Fibroblast of gingiva (primary cell): ENCODE measurements at places on chromosomes 2 and 18.
A peak's percentile ranks its signal among the peaks of the same experiment; 100 is the strongest.

DNA sequence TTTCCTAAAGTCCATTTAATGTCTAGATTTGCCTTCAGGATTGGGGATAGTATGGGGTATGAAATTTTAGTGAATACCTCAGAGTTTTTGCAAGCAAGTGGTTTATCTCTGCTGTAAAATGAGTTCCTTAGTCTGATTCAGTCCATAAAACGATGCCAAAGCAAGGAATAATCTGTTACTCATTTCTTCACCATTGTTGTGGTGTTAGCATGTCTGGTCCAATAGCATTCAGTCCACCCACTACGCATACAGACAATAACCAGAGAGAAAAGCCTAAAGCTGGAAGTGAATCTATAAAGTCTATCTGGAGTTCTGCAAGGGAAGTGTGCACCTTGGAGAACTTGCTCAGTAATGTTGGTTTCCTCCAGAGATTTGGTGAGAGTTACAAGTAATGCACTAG, 12.9 kb upstream of the DPP4 start:
- no peak for DNase-seq

DNA sequence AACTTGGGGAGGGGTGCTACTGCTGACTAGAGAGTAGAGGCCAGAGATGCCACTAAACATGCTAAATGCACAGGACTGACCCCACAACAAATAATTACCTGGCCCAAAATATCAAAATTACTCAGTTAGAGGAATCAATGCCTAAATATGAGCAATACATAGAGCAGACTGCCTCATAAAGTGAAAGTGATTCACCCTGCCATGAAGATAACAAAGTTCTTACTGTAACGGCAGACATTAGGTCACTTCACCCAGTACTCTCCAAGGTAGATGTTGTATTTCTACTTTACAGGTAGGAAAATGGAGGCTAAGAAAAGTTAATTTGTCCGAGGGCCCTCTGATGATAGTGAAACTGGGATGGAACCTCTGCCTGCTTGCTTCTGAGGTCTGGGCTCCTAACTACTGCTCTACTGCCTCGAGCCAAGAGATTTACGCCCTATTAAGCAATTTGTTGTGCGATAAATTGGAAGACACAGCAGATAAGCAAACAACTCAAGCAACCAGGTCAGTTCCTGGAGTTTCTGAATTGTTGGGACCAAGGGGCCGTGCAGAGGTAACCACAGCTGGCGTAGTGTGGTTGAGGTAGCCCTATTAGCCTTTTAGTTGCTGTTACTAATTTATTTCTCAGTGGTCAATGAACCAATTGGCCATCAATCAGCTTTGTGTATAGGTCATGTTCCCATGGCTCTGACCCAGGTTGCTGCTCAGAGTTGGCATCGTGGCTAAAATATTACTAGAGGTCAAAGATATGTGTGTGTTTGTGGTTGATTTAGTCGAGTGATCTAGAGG, 4.8 kb downstream of the DHRS9 start:
- no peak for DNase-seq

- DNase-seq = no peak
Observed at GRCh38 chr2:11540996-11541692, 7.3 kb downstream of the GREB1 start.

- DNase-seq = peak; percentile 59
Observed at GRCh38 chr2:61017556-61018317, at the start of the genes PEX13 and PUS10. TSS of gene PEX13 (plus strand) at chr2:61017720. CDS start at chr2:61017760, 40 bp downstream. TSS of gene PUS10 (minus strand) at chr2:61018255. CDS start at chr2:61011890, 6,365 bp downstream.

GRCh38 chr2:218980735-218981389, 4.1 kb downstream of the FEV start:
- no peak for DNase-seq

DNA sequence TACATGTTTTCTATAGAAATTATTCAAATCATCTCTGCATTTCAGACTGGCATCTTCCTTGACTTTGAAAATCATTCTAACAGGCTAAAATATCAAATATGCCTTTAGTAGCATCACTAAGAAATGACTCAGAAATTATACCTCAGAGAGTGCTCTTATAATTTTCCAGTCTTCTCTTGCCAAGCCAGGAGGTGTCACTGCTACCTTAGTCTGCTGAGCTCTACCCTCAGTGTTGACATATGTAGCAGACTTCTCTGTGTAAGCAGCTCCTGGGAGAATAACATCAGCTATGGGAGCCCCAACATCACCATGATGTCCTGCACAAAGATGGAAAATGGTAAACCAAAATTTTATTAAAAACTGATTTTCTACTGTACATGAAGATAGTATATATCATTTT, 31.6 kb downstream of the NDUFS1 start:
- no peak for DNase-seq

GRCh38 chr2:41736105-41736567, 311.7 kb upstream of the PKDCC start:
- no peak for DNase-seq

DNA sequence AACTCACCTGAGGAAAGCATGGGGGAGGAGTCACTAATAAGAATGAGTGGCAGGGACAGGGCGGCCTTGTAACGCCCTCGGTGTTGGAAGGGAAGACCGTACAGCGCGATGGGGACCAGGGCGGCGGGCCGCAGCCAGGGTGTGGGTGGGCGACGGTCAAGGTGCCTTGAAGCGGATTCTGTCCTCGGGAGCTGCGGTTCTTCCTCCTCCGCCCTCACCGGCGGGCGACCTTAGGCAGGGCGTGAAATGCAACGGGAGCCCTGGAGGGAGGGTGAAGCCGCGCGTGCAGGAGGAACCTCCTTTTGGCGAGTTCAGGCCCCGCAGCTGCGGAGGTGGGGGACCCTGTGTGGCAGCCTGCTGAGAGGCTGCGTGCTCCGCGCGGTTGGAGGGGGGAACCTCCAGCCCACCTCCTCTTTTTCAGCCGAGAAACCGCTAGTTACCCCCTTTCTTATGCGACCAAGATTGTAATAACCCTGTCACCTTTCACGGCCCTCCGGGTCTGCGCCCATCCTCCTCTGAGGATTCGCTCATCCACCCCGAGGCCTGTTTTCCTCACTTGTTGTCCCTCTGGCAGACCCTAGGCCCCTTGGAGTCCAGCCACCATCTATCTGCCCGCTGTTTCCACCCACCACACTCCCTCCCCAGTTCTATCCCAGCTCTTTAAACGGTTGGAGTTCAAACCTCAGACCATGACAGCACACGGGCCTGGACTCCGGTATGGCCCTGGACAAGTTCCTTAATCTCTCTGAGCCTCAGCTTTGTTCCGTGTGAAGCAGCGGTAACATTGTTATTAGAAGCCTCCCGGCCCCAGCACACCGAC, 823 bp upstream of the RNU2-63P start:
- DNase-seq = no peak

GRCh38 chr18:34957119-34957863, 83.9 kb upstream of the MAPRE2 start:
- no peak for DNase-seq

- DNase-seq = peak; percentile 51
Observed at GRCh38 chr2:69111076-69111475, 98.1 kb downstream of the ANTXR1 start.

DNA sequence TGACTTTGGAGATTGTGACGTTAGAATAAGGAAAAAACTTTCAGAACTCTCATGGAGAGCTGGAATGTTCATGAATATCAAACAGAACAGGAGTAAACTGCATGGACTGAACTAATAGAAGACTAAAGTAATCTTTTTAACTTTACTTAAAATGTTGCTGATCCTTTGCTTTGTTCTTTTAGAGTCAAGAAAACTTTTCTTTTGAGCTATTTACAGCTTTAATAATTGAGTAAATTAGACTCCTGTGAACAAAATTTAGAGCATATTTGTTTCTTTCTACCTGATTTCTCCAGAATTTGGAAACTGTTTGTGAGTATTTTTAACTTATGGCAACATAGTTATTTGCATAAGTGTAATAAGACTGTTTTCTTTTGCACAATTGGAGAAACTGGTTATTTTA, 146.3 kb downstream of the CDCA7 start:
- DNase-seq = no peak

- DNase-seq = no peak
Observed at GRCh38 chr18:78527984-78528383, 451.6 kb upstream of the SALL3 start.

DNA sequence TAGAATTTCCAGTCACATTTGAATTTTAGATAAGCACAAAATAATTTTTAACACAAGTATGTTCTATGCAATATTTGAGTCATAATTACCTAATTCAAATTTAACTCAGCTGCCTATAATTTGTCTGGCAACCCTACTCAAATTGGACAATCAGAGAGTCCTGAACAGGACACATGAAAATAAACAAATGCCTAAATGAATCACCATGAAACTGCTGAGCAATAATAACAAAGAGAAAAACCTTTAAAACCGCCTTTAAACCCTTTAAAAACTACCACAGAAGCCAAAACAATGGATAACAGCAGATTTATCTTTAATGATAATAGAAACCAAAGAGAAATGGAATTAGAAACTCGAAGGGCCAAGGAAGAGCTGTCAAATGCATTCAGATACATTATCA, 39.5 kb downstream of the ARL4C start:
- peak; percentile 81 for DNase-seq

- peak; percentile 66 for DNase-seq
Observed at GRCh38 chr2:218396688-218397462, 2.8 kb upstream of the CTDSP1 start.

GRCh38 chr2:123502931-123503330, 522.2 kb upstream of the CNTNAP5 start:
- DNase-seq = peak; percentile 3

GRCh38 chr2:62415518-62415917, 90.5 kb downstream of the TMEM17 start:
- DNase-seq = no peak

DNA sequence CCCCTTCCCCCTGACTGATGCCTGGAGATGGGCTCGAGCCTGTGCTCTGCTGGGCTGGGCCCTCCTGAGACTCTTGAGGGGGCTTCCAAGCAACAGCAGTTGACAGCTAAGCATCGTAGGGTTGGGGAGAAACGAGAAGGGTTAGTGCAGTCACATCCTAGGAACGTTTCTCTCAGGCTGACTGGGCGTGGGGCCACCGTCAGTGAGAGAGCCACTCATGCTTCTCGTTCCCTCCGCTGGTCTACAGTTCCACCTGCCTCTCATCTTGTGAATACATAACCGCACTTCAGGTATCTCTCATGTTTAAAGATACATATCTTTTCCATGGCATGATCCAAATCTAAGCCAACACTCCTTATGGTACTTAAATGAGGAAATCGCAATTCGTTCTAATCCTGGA, 66.4 kb downstream of the TRAPPC12 start:
- no peak for DNase-seq

- peak; percentile 7 for DNase-seq
Observed at GRCh38 chr2:102839668-102840388, 78.0 kb downstream of the TMEM182 start.

DNA sequence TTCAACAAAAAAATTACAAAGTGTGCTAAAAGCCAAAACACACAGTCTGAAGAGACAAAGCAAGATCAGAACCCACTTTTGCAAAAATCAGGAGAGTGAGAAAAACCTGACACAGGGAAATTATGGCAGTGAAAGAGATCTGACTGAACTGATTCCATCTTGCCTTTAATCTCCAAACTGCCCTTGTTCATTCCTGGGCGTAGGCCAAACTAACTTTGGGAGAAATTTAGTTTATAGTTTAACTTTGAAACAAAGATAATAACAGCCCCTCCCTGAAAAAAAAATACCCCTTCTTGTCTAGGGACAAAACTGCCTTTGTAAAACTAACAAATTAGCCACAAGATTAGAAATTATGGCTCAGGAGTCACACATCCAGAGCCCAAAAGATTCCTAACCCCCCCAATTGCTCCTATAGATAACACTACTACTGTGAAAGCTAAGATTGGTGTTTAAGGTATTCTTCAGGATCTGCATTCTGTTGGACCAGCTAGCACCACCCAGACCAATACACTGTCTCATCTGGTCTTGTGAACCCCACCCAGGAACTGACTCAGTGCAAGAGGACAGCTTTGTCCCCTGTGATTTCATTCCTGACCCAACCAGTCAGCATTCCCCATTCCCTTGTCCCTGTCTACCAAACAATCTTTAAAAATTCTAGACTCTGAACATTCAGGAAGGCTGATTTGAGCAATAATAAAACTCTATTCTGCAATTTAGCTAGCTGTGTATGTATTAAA, 226.1 kb upstream of the SH3BP4 start:
- DNase-seq = no peak

DNA sequence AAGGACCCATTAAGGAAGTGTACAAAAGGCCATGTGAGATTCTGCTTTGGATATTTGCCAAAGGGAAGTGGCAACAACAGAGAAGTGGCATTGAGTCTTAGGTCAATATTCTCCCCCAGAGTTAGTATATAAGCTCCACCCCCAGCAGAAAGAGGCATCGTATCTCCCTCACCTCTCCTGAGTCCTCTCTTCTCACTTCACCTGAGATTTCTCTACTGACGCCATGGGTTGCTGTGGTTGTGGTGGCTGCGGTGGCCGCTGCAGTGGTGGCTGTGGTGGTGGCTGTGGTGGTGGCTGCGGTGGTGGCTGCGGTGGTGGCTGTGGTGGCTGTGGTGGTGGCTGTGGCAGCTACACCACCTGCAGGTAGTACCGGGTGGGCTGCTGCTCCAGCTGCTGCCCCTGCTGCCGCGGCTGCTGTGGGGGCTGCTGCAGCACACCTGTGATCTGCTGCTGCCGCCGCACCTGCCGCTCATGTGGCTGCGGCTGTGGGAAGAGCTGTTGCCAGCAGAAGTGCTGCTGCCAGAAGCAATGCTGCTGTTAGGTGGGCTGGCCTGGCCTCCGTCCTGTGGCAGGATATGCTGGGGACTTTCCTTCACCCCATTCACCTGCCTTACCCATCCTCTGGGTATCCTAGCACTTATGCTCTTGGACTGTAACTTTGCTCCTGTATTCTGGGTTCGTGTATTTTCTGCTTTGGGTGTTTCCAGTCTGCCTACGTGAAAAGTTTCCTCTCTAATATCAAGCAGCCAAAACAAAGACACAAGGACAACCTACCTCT, 5.9 kb downstream of the SCYGR3 start:
- no peak for DNase-seq

DNA sequence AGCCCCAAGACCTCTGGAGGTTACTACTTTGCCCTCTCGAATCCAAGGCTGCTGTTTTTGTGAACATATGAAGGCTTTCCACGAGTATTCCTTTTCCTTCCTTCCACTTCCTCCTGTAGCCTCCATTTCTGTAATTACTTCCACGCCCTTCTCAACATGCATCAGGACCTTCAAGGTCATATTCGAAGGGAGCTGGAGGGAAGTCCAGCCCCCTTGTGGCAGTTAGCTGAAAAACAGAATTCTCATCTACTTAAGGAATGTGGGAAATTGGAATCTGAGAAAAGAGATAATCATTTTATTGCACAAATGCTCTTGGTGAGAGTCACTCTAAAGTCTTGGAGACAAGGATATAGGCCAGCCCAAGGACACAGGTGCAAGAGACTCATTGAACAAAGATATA, 1000.2 kb downstream of the TDRD15 start:
- DNase-seq = no peak

DNA sequence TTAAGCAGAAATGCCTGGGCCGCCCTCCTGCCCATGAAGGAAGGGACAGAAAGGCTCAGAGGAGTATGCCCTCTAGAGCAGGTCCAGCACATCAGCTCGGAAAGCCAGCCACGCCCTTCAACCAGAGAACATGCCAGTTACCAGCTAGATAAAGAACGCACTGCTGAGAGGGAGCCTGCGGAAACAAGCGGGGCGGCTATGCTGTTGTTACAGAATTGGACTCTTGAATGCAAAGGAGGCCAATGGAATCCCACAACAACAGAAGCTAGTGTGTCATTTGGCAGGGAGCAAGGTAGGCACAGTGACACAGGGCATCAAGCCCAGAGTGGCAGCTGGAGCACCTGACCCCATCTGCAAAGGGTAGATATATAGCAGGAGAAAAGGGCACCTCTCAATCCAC, 242.9 kb upstream of the ID2 start:
- no peak for DNase-seq

GRCh38 chr2:46350029-46350689, 53.0 kb downstream of the EPAS1 start:
- no peak for DNase-seq

GRCh38 chr18:58303363-58303762, 259.3 kb downstream of the NEDD4L start:
- DNase-seq = no peak
